ENCODE measurements at places on chromosomes 3 and 15. TPM values are rescaled to one million over a fixed set of nuclear protein-coding genes. Genes with fewer than 3 reads are reported as not detected.

TMEM87A gene
- total RNA-seq = 25.2 TPM

UBE2E2 gene
- 56.8 TPM for total RNA-seq

SLCO2A1 gene
- total RNA-seq = 2.4 TPM

LRRK1 gene
- total RNA-seq = 3.3 TPM

TMCO5A gene
- total RNA-seq = not detected

FOXB1 gene
- total RNA-seq = 32.7 TPM

ITPKA gene
- total RNA-seq = 0.07 TPM
